ENCODE measurements at places on chromosomes 4 and X.

GRCh38 chrX:13046141-13046855, 1.9 kb upstream of the FAM9C start:
- DNase-seq: no peak

DNA sequence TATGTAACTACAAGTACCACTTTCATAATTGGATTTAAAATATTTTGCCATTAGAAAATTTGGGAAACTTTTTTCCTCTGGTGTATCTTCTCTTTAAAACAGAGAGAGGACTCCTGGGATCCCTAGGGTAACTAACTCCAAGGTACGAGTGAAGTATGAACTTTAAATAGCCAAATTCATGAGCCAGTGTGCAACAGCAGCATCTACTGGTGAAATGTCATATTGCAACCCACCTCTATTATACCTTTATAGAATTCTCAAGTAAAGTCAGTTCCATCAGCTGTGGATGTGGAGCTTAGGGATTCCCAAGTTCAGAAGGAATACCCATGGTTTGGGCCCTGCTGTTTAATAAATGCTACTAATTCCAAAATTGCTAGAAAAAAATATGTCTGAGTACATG, 282.7 kb upstream of the TAPT1 start:
- DNase-seq: no peak

- no peak for DNase-seq
Measured at GRCh38 chrX:47815901-47816845, 20.5 kb upstream of the ZNF81 start.

GRCh38 chr4:184669251-184669650, 19.7 kb downstream of the PRIMPOL start:
- no peak for DNase-seq

Data from NCI-H1105 (cell line).